ENCODE measurements at places on chromosomes 1 and 21. TPM values are rescaled to one million over a fixed set of nuclear protein-coding genes. Genes with fewer than 3 reads are reported as not detected.
A peak's percentile ranks its signal among the peaks of the same experiment; 100 is the strongest.

The SMG7 gene
- total RNA-seq: 76.0 TPM

The C1QA gene
- total RNA-seq: 0.61 TPM

The SAMD13 gene
- 1.2 TPM for total RNA-seq

The SEC16B gene
- 0.26 TPM for total RNA-seq

The CRYBG2 gene
- 7.9 TPM for total RNA-seq

The ABL2 gene
- 11.2 TPM for total RNA-seq

The EDARADD gene
- total RNA-seq: 3.1 TPM

The LEFTY1 gene
- 0.19 TPM for total RNA-seq

The CLCNKA gene
- total RNA-seq: not detected

The S100A7A gene
- not detected for total RNA-seq

DNA sequence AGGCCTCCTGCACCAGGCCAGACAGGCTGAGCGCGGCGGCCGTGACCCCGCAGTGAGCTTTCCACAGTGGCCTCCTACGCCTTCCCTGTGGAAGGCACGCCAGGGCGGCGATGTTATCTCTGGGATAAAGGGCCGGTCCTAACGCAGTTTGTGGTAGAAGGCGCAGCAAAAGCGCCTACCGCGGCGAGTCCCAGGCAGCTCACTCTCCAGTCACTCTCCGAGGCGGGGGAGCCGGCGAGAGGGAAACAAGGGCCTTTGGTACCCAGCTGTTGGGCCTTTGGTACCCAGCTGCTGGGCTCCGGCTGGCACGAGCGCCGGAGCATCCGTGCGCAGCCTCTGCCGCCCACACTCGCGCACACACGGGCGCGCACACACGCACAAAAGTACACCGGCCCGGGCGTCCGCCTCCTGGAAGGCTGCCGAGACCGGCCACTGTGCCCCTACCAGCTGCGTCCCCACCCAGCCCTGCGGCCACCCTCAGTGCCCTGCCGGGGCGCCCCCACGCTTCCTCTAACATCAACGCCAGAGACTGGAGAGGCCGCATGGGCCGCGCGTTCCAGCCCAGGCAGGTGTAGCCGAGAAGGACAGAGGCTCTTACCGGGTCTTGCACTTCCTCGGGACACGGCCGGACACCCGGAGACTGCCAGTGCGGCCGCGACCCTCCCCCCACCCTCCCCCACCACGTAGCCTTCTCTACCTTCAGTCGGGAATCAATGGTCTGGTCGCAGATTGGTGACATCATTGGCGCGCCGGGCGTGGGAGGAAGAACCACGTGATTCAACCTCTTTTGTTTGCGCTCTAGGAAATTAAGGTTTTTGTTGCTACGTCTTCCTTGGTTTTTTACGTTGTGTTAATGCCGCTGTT lies 19.5 kb upstream of the ADAR start:
- H3K27ac ChIP-seq: peak overlapping the region; percentile 98
- H3K36me3 ChIP-seq: peaks cover 5% of the 10 kb centered on the region
- peaks cover 15% of the 10 kb centered on the region for H3K27me3 ChIP-seq
- H3K4me3 ChIP-seq: peak overlapping the region; percentile 97

DNA sequence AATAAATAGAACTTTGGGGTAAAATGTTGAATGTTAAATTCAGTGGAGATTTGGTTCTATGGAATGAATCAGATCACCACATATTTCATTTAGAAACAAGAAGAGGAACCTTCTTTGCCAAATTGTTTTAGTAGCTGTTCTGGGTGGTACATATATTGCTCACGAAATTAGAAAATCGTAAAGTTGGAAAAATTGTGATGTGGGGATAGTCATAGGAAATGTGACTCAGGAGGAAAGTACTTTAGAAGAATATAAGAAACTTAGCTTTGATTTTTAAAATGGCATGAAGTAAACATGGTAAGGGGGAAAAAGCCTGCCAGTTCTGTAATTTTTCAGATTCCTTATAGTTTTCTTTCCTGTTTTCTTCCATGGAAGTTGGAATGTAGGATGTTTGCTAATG lies 27.4 kb downstream of the RRP15 start:
- no peak overlapping the region for H3K4me3 ChIP-seq
- H3K36me3 ChIP-seq: peaks cover 18% of the 10 kb centered on the region
- no peak for DNase-seq
- no peak overlapping the region for H3K27ac ChIP-seq
- H3K4me1 ChIP-seq: no peaks in the 10 kb centered on the region

DNA sequence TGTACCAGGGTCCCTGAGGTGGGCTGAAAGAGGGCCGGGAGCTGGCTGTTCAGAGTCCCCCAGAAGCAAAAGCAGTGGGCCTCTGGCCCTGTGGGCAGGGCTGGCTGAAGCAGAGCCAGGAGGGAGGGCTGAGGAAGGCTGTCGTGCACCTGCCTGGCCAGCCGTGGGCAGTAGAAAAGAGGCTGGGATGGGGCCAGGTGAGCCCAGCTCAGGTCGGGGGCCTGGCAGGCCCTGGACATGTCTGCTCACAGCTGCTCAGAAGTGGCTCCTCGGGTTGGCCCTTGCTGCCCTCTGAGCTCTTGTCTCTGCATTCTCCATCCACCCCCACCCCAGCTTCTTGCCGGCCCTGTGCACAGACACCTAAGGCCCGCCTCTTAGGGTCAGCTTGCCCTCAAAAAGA lies 60.0 kb downstream of the TCP10L start:
- DNase-seq: no peak
- H3K36me3 ChIP-seq: no peaks in the 10 kb centered on the region
- H3K27ac ChIP-seq: no peak overlapping the region
- H3K4me3 ChIP-seq: no peak overlapping the region
- no peaks in the 10 kb centered on the region for H3K4me1 ChIP-seq
- no peaks in the 10 kb centered on the region for H3K27me3 ChIP-seq

- peaks cover 5% of the 10 kb centered on the region for H3K36me3 ChIP-seq
- DNase-seq: peak; percentile 55
- H3K4me3 ChIP-seq: no peak overlapping the region
- no peak overlapping the region for H3K27ac ChIP-seq
- H3K4me1 ChIP-seq: peaks cover 19% of the 10 kb centered on the region
Observed at GRCh38 chr1:116724765-116725375, 29.4 kb upstream of the CD2 start.

DNA sequence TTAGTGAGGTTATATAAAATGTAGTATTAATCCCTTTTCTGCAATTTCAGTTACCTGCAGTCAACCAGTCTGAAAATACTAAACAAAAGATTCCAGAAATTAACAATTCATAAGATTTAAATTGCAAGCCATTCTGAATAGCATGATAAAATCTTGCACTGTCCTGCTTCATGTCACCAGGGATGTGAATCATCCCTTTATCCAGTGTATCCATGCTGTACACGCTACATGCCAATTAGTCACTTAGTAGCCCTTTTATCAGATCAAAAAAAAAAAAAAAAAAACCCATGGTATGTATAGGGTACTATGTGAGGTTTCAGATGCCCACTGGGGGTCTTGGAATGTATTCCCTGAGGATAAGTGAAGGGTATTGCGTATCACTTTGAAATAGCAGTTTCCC lies 191.3 kb upstream of the HP1BP3 start:
- peaks cover 2% of the 10 kb centered on the region for H3K4me1 ChIP-seq
- H3K27me3 ChIP-seq: no peaks in the 10 kb centered on the region
- peaks cover 5% of the 10 kb centered on the region for H3K36me3 ChIP-seq
- no peak for DNase-seq
- H3K4me3 ChIP-seq: no peak overlapping the region
- no peak overlapping the region for H3K27ac ChIP-seq

DNA sequence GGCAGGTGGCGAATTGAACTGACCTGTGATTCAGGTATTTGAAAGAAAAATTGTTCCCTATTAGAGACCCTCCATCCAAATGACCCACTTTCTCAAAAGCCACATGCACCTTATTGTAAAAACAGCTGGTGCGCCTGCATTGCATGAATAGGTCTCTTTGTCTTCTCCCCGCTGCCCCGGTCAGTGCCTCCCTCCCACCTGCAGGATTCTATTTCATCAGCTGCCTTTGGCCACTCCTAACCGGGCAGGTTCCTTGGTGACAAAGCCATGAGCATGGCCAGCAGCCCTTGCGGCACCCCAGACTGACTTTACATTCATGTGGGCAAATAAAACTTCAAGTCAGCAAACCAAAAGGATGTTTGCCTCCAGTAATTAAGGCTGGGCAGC lies 6.4 kb downstream of the TMPRSS3 start:
- H3K36me3 ChIP-seq: peaks cover 16% of the 10 kb centered on the region
- H3K27me3 ChIP-seq: no peaks in the 10 kb centered on the region
- H3K4me3 ChIP-seq: peak overlapping the region; percentile 45
- no peak for DNase-seq

- no peak overlapping the region for H3K4me3 ChIP-seq
- H3K27ac ChIP-seq: no peak overlapping the region
- H3K27me3 ChIP-seq: peaks cover 3% of the 10 kb centered on the region
- no peaks in the 10 kb centered on the region for H3K4me1 ChIP-seq
- no peaks in the 10 kb centered on the region for H3K36me3 ChIP-seq
Observed at GRCh38 chr1:103373991-103374390, 151.5 kb upstream of the RNPC3 start.

GRCh38 chr21:44478801-44479167 lies 23.5 kb downstream of the LRRC3 start:
- no peak overlapping the region for H3K27ac ChIP-seq
- H3K4me1 ChIP-seq: peaks cover under 1% of the 10 kb centered on the region
- no peak for DNase-seq
- H3K4me3 ChIP-seq: no peak overlapping the region
- H3K27me3 ChIP-seq: no peaks in the 10 kb centered on the region
- no peaks in the 10 kb centered on the region for H3K36me3 ChIP-seq

DNA sequence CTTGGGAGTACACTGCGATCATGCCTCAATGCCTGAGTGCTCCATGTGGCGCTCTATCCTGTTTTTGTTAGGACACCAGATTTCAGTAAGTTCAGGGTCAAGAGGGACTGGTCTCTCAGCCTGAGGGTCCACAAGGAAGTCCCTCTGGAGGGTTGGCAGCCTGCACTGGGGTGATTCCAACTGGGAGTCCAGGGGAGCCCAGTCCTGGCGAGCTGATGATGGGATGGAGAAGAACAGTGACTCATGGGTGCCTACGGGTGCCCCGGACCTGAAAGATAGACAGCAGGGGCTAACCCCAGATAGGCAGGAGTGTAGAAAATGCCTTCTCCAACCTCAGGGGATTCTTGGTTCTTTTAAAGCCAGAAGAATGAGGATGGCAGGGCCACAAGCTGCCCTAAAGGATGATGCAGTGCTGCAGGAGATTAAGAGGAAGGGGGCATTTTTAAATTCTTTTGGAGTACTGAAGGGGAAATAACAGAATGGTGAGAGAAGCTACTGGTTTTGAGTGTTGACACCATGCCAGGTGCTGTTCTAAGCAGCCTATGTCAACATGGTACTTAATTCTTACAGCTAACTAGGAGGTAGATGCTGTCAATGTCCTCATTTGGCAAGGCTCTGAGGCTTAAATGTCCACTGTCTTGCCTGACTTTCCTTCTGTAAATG lies 68.4 kb upstream of the TLR5 start:
- no peak overlapping the region for H3K4me3 ChIP-seq
- DNase-seq: no peak
- H3K27ac ChIP-seq: no peak overlapping the region
- H3K4me1 ChIP-seq: no peaks in the 10 kb centered on the region
- no peaks in the 10 kb centered on the region for H3K36me3 ChIP-seq
- peaks cover 4% of the 10 kb centered on the region for H3K27me3 ChIP-seq

GRCh38 chr1:212167098-212167497 lies 118.1 kb upstream of the PPP2R5A start:
- H3K4me1 ChIP-seq: peaks cover 7% of the 10 kb centered on the region
- H3K27me3 ChIP-seq: no peaks in the 10 kb centered on the region
- no peak for DNase-seq
- H3K36me3 ChIP-seq: peaks cover 5% of the 10 kb centered on the region
- H3K27ac ChIP-seq: no peak overlapping the region

DNA sequence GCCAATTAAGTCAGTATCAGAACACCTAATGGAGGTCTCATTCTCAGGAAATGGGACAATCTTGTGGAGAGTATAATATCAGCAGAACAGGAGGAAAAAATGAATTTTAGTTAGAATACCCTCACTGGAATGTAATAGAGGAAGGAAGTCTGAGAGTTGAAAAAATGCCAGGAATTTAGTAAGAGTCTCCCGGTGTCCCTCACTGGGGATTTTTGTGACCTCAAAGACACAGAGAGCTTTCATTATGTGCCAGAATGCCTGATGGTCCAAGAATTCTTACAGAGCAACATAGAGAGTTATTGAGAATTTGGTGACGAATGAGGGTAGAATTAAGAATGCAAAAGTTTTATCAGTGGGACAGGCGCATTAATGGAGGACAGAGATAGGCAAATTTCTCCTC lies 443.5 kb upstream of the B3GALT2 start:
- H3K4me3 ChIP-seq: no peak overlapping the region
- peaks cover 4% of the 10 kb centered on the region for H3K36me3 ChIP-seq
- H3K27me3 ChIP-seq: peaks cover 4% of the 10 kb centered on the region
- H3K4me1 ChIP-seq: peaks cover 6% of the 10 kb centered on the region

DNA sequence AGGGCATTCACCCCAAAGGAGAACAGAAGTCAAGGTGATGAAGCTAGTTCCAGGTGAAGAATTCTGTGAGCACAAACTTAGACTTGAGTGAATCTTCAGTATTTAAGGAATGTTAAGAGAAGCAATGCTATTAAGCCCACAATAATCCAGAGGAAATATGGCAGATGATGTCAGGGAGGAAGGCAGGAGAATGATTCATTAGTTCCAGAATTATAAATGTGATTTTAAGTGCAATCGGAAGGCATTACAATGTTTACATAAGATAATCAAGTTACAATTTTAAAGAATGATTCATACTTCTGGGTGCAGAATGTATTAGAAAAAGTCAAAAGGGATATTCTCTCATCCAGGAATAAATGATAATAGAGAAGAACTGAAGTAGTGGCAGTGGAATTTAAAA lies 545.2 kb upstream of the BRINP3 start:
- DNase-seq: no peak
- no peak overlapping the region for H3K4me3 ChIP-seq
- H3K27me3 ChIP-seq: no peaks in the 10 kb centered on the region
- H3K27ac ChIP-seq: no peak overlapping the region
- H3K36me3 ChIP-seq: no peaks in the 10 kb centered on the region
- no peaks in the 10 kb centered on the region for H3K4me1 ChIP-seq

DNA sequence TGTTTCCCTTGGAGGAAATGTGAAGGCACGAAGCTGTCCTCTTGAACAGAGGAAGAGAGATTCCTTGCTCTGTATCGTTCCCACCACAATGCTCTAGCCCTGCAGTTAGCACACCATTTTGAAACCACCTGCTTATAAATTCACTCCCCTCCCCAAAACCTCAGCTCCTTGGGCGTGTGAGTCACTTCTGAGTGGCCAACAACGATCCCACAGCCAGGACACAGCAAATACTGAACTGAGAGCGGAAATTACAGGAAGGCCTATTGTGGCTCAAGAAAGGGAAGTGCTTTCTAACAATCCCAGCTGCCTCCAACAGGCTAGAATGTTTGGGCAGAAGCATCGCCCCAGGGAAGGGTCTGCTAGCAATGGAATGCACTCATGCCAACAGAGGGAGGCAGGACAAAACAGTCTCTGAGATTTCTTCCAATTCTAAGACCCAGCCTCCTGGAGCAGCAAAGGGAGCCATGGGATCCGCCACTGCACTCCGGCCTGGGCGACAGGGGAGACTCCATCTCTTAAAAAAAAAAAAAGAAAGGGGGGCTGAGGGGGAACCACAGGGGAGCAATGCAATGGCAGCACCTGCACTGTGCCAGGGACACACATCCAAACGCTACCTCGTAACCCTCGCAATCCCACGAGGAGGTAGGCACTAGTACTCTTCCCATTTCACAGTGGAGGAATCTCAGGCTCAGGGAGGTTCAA lies 1.9 kb downstream of the TMEM53 start:
- H3K27me3 ChIP-seq: no peaks in the 10 kb centered on the region
- DNase-seq: no peak
- H3K36me3 ChIP-seq: no peaks in the 10 kb centered on the region

- no peaks in the 10 kb centered on the region for H3K36me3 ChIP-seq
- no peak overlapping the region for H3K4me3 ChIP-seq
- peak overlapping the region; percentile 22 for H3K27ac ChIP-seq
- no peaks in the 10 kb centered on the region for H3K27me3 ChIP-seq
- DNase-seq: no peak
- peaks cover 3% of the 10 kb centered on the region for H3K4me1 ChIP-seq
Observed at GRCh38 chr1:237411621-237412020, 369.6 kb downstream of the RYR2 start.

Data from activated naive CD8-positive, alpha-beta T cell treated with anti-CD3 and anti-CD28 coated beads, Interleukin-2, amount 10 ng/mL, durations not matched to agents 7 days and 5 days (primary cell).